T-helper 2 cell (primary cell): ENCODE measurements at places on chromosomes 5 and 9.

GRCh38 chr5:164335837-164336236 lies 830.4 kb downstream of the MAT2B start:
- DNase-seq, result no peak

DNA sequence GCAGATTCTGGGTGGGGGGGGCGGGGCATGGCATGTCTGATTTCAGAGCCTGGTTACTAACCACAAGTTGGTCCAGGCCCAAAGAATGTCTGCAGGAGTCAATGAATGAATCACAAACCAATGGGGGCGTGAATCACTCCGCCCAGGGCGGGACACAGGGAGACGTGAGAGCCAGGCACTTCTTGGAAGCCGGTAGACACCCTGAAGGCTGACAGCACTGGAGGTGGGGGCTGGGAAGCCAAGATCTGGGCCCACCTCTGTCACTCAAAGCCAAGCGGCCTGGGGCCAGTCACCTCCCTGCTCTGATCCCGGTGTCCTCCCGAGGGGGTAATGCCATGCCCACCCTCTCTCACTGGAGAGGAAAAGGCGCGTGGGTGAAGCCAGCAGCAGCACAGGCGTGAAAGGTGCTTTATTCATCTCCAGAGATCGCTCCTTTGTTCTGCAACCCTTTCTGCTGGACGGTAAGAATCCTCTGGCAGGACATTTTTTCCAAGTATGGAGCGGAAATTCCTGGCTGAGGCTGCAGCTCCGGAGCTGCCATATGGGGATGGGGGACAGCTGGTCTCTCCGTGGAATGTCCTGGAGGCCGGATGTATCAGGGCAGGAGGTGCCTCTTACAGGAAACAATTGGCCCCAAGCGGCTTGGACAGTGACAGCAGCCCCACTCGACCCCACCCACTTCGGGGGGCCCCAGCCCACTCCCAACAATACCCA lies 85.0 kb downstream of the STK10 start:
- no peak for DNase-seq

- no peak for DNase-seq
These were observed 17.9 kb downstream of the TPPP start for GRCh38 chr5:675111-675870.

- no peak for DNase-seq
These were observed 975 bp upstream of the NXNL2 start for GRCh38 chr9:88533951-88534455.

DNA sequence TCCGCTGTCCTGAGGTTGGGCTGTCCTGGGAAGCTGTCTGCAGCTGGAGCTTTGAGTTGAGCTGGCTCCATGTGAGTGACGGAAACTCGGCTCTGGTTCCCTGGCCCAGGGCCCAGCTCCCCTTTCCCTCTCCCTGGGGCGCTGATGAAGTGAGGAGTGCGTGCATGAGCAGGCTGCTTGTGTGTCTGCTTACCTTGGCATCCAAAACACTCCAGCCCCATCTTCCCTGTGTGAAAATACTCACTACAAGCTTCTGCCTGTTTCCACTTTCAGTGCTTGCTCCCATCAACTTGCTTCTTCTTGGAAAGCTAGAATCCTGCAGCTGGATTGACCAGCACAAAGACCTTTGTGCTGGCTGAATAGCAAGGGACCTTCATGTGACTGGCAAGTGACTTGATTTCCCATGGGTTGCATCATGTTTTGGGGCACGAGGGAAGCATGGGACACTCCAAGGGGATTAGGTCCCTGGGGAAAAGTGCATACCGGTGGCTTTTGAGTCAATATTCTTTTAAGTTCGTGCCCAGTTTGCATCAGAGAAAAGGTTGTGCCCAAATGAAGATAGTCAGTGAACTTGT lies 198.1 kb downstream of the GADD45G start:
- DNase-seq, result no peak

DNA sequence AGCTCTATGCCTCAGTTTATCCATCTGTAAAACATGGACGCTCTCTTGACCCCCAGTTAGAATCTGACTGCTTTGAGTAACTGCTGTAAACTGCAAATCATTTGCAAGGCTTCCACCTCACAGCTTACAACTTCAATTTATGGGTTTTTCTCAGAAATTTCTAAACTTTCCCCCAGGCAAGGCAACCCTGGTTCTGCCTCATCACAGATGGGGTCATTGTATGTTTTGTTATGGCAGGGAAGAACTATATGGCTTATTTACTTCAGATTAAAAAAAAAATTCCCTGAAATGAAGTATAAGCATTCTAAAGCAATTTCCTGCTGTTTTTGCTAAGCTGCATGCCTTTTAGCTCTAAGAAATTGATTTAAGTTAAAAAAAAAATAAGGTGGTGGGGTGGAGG lies 60.0 kb downstream of the TMEM215 start:
- DNase-seq, result no peak

DNA sequence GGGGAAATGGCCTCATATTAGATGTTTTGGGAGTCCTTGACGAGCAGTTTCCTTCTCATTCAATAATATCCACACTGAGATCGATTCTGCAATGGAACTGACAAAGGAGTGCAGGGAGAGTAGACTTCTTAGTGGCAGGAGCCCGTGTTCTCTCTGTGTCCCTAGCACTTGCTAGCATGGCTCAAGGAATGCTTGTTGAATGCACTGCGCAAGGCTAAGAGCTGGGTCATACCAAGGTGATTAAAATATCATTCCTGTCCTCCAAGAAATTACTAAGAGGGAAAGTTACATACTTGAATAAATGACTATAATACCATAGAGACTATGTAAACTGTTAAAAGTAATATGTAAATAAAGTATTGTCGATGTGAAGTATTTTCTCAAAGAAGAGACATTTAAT lies 630.1 kb downstream of the IRX1 start:
- DNase-seq, result no peak

GRCh38 chr9:16303506-16303905 lies 567.0 kb downstream of the BNC2 start:
- DNase-seq, result no peak

DNA sequence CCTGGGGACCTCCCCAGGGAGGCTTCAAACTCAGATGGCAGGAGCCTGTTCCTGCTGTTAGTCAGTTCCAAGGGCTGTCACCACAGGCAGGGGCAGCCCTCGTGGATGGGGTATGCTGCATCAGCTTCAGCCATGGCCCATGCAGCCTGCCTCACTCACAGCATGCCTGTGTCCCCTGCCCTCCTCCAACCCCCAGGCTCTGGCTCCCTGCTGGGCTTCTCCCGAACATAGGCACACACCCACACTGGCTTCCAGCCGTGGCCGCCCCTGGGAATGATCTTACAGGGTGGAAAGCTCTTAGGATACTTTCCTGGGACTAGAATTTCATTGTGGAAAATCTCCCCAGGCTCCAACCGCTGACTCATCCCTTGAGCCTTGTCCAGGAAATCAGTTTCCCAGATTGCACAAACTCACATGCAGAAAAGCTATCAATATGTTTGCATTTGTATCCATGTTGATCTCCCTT lies 163.8 kb downstream of the SEC61B start:
- DNase-seq, result no peak

DNA sequence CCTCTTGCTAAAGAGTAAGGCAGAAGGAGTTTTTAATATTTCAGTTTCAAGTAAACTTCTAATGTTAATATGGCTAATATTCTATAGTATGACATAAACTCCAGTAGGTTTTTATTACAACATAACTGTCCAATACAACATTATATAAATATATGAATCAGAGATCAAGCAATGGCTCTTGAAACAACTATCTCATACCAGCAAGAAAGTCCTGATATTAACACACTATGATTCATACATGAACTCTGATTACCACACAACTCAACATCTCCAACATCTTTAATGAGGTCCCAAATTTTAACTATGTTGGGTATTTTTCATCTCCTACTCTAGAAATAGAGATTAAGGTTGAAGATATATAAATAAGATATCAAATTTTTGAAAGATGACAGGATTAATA lies 878.3 kb downstream of the TLE1 start:
- no peak for DNase-seq

DNA sequence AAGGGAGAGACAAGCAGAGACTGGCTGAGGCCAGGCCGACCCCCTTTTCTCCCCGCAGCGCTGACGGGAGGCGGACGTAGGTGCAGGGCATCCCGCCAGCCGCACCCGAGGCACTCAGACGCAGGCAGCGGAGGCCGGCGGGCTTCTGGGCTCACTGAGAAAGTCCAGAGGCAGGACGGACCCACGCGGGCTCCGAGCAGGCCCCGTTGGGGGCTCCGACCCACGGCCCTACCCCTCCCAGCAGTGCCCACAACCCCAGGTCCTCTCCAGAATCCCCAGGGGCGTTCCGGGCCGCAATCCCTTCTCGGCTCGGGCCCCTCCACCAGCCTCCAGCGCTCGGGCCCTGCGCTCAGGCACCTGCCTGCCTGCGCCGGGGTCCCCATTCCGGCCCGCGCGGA lies 543 bp downstream of the MTMR12 start:
- DNase-seq, result no peak

DNA sequence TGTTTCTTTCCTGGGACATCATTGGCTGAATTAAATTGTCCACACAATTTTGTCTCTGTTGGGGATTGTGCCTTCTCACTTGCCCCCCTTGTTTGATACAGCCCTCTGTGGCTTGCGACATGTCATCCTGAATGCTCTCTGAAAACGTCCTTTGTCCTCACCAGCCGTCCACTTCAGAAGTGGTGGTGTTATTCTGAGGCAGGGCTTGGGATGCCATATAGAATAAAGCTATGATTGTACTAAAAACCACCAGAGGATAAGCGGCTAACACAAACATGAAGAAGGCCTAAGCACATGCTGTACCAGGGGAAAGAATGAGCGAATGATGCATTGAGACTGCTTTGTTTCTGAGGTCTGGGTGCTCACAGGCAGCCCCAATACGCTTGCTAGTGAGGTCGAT lies 3.5 kb upstream of the SNX30 start:
- no peak for DNase-seq

GRCh38 chr5:181044093-181044599 lies 4.1 kb downstream of the BTNL9 start:
- no peak for DNase-seq

DNA sequence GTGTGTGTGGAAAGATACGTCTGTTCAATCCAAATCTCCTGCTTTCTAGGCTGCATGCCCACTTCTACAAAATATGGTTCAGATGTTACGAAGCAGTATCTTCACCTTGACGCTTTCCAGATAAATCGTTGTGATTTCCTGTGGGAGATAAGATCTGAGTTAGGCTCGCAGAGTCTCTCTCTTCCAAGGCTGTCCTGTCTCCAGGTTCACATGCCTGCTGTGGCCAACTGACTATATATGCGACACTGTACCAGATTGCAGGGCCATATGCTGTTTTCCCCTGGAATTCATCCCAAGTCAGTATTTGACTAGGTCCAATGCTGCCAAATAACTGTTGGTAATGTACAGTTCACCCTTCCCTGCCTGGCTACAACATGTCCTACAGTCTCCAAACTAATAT lies 47.9 kb downstream of the TMEM252 start:
- DNase-seq, result no peak

- peak; percentile 24 for DNase-seq
These were observed 67.5 kb downstream of the RXRA start for GRCh38 chr9:134393582-134394280.

DNA sequence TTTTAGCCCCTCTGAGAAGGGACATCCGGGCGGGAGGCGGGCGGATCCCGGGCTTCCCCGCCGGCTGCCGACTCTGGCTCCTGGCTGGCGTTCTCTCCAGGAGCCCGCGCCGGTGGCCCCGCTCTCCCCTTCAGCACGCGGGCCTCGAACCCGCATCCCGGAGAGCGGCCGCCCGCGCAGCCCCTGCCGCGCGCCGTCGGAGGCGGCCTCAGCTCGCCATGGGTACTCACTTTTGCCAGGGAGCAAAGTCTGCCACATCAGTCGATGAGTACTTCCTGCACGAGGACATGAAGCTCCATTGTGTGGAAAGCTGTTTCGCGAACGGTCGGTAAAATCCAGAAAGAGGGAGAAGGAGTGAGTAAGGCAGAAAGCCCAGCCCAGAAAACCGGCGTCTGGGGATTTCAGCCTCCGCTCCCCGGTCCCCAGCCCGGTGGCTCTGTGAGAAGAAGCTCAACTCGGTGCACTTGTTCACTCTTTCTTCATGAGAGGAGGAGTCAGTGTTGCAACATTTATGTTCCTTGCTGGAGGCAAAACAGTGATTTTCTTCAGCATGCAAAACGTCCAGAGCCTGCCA lies at the start of gene PRLR:
Gene PRLR (minus strand): TSS at position 450 of the 574 bp plus-strand sequence. CDS start 140,867 bp downstream, outside the sequence.
- DNase-seq, result no peak

DNA sequence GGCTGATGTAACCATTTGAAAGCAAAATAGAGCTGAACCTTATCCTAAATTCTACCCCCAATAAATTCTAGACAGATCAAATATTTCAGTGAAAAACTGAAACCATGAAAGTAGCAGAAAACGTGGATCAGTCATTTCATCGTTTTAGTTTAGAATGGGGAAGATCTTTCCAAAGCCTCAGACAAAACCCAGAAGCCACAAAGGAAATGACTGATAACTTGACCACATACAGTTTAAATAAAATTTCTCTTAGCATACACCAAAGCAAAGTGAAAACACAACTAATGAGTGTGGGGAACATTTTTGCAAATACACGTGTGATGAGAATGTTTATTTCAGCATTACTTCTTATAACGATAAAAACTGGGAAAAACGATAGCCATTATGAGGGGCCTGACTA lies 284.8 kb downstream of the ADGRV1 start:
- no peak for DNase-seq

- no peak for DNase-seq
These were observed 564.6 kb upstream of the DMAC1 start for GRCh38 chr9:8364026-8364752.

DNA sequence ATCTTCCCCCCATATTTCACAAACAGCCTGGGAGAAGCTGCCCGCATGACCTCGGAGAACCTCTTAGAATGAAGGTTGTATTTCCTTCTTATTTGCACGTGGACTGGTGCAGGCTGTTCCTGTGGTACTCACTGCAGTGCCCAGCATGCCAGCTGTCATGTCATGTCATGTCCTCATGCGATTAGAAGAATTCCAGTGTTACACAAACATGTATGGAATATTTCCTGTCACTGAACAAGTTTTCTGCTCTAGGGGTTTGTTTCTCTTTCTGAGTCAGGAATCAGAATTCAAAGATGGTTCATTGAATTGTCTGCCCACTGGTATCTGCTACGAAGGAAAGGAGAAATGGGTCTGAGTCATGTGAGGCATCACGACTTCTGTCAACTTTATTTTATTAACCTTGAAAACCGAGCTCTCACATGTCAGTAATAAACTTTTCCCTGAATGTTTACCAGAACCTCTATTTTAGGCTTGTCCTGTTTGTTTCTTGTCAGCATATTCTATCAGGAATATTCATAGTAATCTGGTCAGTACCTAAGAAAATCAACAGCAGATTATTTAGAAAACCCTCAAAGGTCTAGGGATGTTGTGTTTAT lies 415.6 kb downstream of the GADD45G start:
- DNase-seq, result no peak
